ENCODE measurements at places on chromosomes 2 and 18.

GRCh38 chr2:49914281-49914680, 760.0 kb upstream of the FSHR start:
- no peaks in the 10 kb centered on the region for H3K27me3 ChIP-seq
- DNase-seq = no peak
- H3K4me1 ChIP-seq = no peaks in the 10 kb centered on the region
- no peak overlapping the region for H3K27ac ChIP-seq

- no peaks in the 10 kb centered on the region for H3K27me3 ChIP-seq
- H3K4me1 ChIP-seq = no peaks in the 10 kb centered on the region
- no peak for DNase-seq
- H3K4me3 ChIP-seq = no peak overlapping the region
These were observed 415.1 kb upstream of the MAP2 start for GRCh38 chr2:209008636-209009287.

GRCh38 chr2:69279931-69280681, 106.9 kb downstream of the GFPT1 start:
- H3K4me1 ChIP-seq = no peaks in the 10 kb centered on the region
- H3K27me3 ChIP-seq = no peaks in the 10 kb centered on the region
- no peak overlapping the region for H3K4me3 ChIP-seq
- no peak for DNase-seq

- H3K27me3 ChIP-seq = no peaks in the 10 kb centered on the region
- no peak overlapping the region for H3K27ac ChIP-seq
- H3K4me1 ChIP-seq = no peaks in the 10 kb centered on the region
- no peak for DNase-seq
These were observed 100.7 kb upstream of the STPG4 start for GRCh38 chr2:47255794-47256193.

- H3K4me1 ChIP-seq = no peaks in the 10 kb centered on the region
- H3K4me3 ChIP-seq = no peak overlapping the region
- DNase-seq = no peak
- H3K27ac ChIP-seq = no peak overlapping the region
- no peaks in the 10 kb centered on the region for H3K27me3 ChIP-seq
- H3K36me3 ChIP-seq = no peaks in the 10 kb centered on the region
These were observed 44.4 kb downstream of the RAB27B start for GRCh38 chr18:54872681-54873080.

GRCh38 chr2:142136571-142136970, 5.8 kb upstream of the LRP1B start:
- DNase-seq = no peak
- H3K4me1 ChIP-seq = peaks cover 1% of the 10 kb centered on the region
- H3K27me3 ChIP-seq = peaks cover 7% of the 10 kb centered on the region
- H3K4me3 ChIP-seq = no peak overlapping the region
- no peaks in the 10 kb centered on the region for H3K36me3 ChIP-seq
- no peak overlapping the region for H3K27ac ChIP-seq

- no peak overlapping the region for H3K4me3 ChIP-seq
- H3K27me3 ChIP-seq = no peaks in the 10 kb centered on the region
- DNase-seq = no peak
- H3K36me3 ChIP-seq = no peaks in the 10 kb centered on the region
- no peak overlapping the region for H3K27ac ChIP-seq
These were observed 89.1 kb downstream of the AKAIN1 start for GRCh38 chr18:5107988-5108387.

DNA sequence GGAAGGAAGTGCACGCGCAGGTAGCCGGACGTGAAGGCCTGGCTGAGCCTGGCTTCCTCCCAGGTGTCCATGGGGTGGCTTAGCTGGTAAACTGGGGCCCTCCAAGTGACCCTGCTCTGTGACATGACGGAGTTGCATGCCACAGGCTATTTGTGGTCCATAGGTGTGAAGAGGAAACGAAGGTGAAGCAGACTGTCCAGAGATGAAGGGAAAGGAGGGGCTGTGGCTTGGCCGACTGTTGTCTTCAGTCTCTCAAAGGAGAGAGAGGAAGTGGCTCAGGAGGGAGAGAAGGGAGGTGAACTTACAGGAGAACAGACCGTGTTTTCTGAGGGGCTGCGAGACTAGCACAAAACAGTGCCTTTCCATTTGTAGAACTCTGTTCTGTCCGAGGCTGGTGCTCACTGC, 19.3 kb downstream of the INPP5D start:
- DNase-seq = peak; percentile 56
- no peaks in the 10 kb centered on the region for H3K36me3 ChIP-seq
- no peak overlapping the region for H3K4me3 ChIP-seq
- H3K27ac ChIP-seq = no peak overlapping the region

- H3K27me3 ChIP-seq = no peaks in the 10 kb centered on the region
- no peak overlapping the region for H3K27ac ChIP-seq
- no peak for DNase-seq
- H3K36me3 ChIP-seq = no peaks in the 10 kb centered on the region
- no peak overlapping the region for H3K4me3 ChIP-seq
These were observed 164.3 kb upstream of the FHL2 start for GRCh38 chr2:105563000-105563719.

- no peak overlapping the region for H3K4me3 ChIP-seq
- no peaks in the 10 kb centered on the region for H3K4me1 ChIP-seq
- no peak overlapping the region for H3K27ac ChIP-seq
These were observed 246.0 kb downstream of the AGAP1 start for GRCh38 chr2:235739704-235740415.

DNA sequence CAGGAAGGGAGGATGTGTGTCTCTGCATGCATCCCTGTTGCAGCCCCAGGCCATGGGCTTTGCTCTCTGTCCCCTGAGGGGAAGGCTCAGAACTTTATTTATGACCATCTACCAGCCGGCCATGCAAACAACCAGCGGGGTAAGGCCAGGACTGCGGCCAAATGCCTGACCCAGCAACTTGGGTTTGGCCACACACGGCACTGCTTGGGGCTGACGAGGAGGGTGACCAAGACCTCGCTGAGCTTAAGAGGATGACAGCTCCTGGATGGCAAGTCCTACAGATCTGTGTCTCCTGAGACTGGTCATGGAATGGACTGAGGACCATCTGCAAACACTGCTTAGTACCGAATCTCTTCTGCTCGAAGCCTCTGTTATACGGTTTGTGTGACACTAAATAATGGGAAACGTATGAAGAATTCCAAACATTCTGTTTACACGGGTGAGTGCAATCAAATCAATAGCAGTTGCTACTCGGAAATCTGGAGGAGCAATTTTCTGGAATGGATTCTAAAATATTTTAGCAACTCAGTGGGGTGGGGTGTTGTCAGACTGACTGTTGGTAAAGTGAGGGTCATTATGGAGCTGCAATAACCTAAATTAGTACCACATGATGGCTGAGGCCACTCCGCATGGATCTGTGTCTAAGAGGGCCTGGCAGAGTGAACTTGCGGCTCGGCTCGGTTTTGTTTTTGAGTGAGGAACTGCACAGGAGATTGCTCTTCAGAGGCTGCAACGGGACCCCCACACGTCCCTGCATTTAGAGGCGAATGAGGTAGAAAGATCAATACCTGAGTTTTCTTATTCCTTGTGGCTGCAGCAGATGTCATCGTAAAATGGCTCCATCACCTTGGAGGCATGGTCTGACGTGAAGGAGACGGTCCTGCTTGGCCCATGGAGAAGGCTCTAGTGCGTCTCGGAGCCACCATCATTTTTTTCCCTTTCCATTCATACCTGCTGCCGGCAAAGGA, 26.6 kb downstream of the TMEM18 start:
- H3K36me3 ChIP-seq = no peaks in the 10 kb centered on the region
- no peaks in the 10 kb centered on the region for H3K27me3 ChIP-seq
- H3K4me3 ChIP-seq = no peak overlapping the region
- no peak for DNase-seq
- H3K27ac ChIP-seq = no peak overlapping the region

GRCh38 chr2:176934131-176934530, 278.5 kb upstream of the HNRNPA3 start:
- H3K27ac ChIP-seq = no peak overlapping the region
- no peak overlapping the region for H3K4me3 ChIP-seq
- DNase-seq = no peak

GRCh38 chr2:199409759-199410529, 47.8 kb downstream of the SATB2 start:
- H3K36me3 ChIP-seq = no peaks in the 10 kb centered on the region
- no peak overlapping the region for H3K27ac ChIP-seq
- no peaks in the 10 kb centered on the region for H3K4me1 ChIP-seq
- DNase-seq = no peak
- no peak overlapping the region for H3K4me3 ChIP-seq
